ENCODE measurements at places on chromosomes 13 and 19. TPM values are rescaled to one million over a fixed set of nuclear protein-coding genes. Genes with fewer than 3 reads are reported as not detected.
A peak's percentile ranks its signal among the peaks of the same experiment; 100 is the strongest.

Gene LGALS4
- total RNA-seq, result 2.2 TPM

Gene ZNF675
- total RNA-seq, result 13.6 TPM

Gene IGFL2
- not detected for total RNA-seq

Gene OR7A5
- not detected for total RNA-seq

Gene SOX1
- total RNA-seq, result 0.10 TPM

Gene DZIP1
- total RNA-seq, result 0.16 TPM

Gene KLK3
- total RNA-seq, result not detected

Gene CAMSAP3
- total RNA-seq, result 0.38 TPM

Gene CASP14
- total RNA-seq, result not detected

GRCh38 chr19:35754370-35755130 lies 2.3 kb downstream of the HSPB6 start:
- DNase-seq, result no peak

- no peak for DNase-seq
Observed at GRCh38 chr13:20990910-20991525, 70.4 kb downstream of the LATS2 start.

DNA sequence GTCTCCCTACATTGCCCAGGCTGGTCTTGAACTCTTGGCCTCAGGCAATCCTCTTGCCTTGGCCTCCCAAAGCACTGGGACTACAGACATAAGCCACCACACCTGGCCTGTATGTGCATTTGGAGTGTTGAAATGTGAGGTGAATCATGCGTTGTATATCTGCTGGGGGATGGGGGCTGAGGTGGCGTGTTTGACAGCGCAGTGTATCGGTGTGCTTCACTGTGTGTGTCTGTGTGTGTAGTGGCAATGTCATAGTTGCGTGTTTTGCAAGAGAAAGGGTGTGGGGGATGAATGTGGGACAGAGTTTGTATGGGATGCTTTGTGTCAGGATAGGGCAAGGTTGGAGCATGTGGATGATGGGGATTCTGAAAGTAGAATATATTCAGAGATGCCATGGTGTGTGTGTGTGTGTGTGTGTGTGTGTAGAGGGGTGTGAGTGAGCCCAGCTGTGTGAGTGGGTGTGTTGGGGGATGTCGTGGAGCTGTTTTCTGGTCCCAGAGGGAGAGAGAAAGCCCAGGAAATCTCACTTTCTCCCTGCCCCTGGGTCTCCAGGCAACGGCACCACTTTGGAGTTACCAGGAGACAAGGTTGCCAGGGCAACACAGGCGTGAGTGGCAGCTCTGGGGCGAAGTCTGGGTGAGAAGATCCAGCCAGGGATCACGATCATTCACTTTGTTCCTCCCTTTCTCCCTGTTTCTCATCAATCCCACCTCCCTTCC lies 1.1 kb upstream of the SWSAP1 start:
- DNase-seq, result no peak

DNA sequence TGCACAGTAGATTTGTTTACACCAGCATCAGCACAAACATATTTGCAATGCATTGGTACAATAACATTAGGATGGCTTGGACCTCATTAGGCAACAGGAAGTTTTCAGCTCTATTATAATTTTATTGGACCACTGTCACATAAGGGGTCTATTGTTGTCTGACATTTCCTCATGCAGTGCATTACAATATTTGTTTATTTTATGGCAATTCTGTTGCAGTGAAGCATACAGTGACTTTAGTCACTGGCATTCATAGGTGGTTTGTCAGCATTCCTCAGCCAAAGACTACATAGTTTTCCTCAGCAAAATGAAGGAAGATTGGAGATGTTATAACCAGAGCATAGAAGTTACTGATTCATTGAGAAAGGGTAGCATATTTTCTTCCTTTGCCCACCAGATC lies 1732.9 kb downstream of the PCDH9 start:
- DNase-seq, result no peak

GRCh38 chr19:38596057-38596981 lies 21.4 kb downstream of the MAP4K1 start:
- DNase-seq, result peak; percentile 13

DNA sequence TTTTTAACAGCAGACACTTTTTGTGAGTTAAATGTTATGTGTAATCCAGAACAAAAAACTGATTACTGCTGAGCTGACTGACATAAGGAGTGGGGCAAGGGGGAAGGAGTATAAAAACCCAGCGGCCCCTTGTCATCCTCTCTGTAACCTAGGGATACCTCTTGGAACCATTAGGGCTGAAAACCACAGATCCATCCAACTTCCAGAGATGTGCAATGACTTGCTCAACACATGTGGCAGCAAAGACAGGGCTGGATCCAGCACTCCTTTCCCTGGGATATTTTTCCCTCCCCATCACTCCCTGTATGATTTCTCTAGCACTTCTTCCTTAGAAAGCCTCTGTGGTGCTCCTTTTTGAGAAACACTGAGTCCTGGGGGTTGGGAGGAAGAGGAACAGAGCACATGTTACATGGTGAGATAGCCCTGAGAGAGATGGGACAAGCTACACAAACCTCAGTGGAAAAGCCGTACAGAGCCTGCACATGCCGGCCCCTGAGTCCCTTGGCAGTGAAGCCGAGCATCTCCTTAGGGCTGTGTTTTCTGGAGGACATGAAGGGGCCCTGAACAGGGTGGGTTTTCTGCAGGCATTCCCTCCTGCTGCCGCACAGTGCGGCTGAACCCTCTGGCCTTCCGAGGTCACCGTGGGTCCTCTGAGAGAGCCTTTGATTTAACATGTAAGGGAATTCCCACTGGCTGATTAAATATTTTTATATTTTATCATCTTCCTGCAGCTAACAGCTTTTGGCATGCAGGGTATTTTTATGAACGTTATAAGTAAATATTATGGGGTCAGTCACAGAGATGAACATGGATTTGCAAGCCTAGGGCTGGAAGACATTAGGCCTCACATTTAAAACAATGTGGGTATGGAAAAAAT lies 219.9 kb downstream of the COG6 start:
- no peak for DNase-seq

DNA sequence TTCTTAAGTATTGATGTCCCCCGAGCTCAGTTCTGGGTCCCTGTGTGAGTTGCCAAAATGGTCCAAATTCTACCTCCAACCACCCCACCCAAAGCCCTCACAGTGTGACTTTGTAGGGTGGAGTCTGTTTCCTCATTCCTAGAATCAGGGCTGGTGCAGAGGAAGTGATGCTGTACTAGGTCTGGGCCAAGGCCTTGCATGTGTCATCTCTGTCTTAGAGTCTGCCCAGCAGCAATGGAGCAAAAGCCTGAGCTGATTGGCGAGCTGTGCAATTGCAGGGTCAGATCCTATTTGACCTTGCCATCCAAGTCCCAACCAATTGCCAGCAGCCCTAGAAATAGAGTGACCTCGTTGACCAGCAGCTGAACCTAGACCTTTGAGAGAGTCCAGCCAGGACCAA lies 97.0 kb upstream of the ANKRD10 start:
- no peak for DNase-seq

DNA sequence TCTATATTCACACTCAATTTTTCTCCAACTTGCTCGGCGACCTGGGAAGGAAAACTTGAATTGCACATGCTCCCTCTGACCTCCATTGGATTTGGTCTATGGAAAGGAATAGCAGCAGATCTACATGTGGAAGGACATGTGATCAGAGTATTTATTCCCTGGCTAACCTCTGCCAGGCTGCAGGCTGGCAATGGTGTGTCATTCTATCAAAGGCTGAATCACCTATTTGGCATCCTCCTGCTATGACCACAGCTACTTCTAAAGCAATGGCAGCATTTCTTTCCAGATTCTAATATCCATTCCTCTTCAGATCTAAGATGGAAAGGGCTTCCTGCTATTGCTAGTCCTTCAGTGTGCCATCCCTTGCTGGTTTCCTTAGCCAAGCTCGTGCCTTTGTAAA lies 144.3 kb upstream of the FREM2 start:
- DNase-seq, result no peak

- no peak for DNase-seq
Observed at GRCh38 chr19:19613506-19613905, 5.0 kb downstream of the PBX4 start.

- no peak for DNase-seq
Observed at GRCh38 chr19:41297628-41298347, 12.2 kb upstream of the CCDC97 start.

- no peak for DNase-seq
Observed at GRCh38 chr13:28510542-28510941, 15.6 kb upstream of the FLT1 start.

DNA sequence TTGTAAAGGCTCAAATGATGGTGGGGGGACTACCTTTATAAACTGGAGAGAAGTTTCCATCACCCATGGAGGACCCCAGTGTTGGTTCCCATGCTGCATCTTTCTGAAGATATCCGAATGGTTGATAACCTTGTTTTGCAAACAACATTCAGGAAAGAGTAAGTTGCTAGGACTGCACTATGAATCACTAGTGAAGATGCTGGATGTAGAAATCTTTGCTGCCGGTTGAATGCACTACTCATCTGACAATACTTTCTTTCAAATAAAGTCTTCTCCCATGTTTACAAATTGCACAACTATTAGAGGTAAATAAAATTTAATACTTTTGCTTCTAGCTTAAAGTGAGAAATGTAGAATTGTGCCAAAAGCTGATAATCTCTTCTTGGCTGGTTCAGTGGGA lies 198.4 kb upstream of the SLITRK6 start:
- no peak for DNase-seq

GRCh38 chr13:46321494-46322225 lies 65.4 kb downstream of the RUBCNL start:
- peak; percentile 65 for DNase-seq

DNA sequence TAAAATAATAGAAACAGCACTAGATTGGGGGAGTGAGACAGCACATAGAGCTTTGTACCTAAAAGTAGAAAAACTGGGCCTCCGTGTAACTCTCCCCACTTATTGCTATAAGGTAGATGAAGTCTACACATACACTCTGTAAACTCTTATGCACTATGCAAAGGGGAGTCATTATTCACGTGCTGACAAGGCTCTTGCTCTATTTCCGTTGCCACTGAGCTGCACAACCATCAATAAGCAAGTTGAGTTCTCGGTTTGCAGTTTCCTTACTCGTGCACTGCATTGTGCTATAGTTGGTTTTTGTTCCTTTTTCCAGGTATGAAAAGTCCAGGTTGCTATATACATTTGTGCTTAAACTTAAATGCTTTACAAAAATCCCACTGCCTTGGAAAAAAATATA lies 294.0 kb upstream of the DACH1 start:
- DNase-seq, result no peak

DNA sequence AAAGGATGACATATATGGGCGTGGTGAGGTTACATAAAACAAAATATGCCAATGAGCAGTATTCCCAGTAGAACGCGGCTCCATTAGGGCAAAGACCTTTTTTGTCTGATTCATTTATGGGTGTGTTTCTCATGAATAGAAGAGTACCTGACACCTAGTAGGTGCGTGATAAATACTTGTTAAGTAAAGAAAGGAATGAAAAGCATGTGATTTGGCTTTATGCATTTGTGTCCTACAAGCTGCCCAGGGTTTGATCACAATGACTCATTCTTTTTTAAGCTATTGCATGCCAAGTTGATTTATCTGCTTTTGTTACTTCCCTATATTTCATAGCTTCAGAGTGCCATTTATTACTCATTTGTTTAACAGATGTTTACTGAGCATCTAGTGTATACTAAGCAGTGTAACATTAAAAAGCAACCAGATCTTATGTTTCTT lies 19.1 kb upstream of the KCTD4 start:
- DNase-seq, result no peak

GRCh38 chr13:49464085-49464484 lies 20.0 kb downstream of the SETDB2 start:
- no peak for DNase-seq

DNA sequence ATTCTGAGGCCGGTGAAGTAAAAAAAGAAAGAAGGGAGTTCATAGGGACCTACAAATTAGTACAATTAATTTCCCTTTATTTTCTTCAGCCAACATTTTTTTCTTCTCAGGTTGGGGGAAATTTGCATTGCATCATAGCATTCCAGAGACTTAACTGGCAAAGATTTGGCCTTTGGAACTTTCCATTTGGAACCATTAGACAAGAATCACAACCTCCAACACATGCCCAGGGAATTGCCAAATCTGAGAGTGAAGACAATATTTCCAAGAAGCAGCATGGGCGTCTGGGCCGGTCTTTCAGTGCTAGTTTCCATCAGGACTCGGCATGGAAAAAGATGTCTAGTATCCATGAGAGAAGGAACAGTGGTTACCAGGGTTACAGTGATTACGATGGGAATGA lies 6.4 kb upstream of the ERCC5 start:
- DNase-seq, result no peak

DNA sequence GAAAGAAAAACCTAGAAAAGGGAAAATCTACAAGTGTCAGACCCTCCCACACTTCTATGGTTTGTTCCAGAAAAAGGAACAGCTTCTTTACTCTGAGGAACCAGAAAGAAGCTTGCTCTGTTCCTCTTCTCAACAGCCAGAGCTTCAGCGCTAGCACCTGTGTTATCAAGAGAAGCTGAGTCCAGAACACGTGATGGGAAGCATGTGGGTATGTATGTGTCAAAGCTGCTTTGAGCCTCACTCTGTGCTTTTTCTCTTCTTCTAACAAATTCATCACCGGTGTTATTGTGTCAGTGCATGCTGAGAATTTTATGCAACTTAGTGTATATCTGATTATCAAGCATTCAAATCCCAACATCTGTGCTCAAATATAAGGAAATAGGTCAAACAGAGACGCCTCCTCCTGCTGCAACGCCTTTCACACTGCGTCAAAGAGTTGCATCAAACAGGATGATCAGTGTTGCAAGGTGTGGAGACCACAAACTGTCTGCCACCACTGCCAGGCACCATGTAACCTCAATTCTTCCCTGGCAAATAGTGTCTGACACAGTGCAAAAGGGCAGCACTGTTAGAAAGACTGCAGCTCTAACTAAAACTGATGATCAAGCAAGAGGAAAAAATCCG lies 83.9 kb downstream of the LRRC63 start:
- peak; percentile 28 for DNase-seq

DNA sequence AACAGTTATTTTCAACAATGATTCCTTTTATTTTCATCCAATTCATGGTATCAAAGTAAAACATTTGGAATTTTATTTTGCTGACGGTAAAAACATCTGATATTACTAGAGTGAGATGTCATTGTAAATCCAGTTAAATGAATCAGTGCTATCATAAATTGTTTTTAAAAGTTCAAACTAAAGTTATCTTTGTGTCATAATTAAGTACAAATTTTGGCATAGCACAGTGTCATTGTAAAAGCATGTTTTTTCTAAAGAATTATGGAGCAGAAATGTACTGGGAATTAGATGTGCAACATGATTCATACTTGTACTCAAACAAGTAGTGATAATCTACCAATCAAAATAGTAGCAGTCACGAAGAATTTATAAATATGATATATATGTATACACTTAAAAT lies 92.8 kb downstream of the FAM216B start:
- no peak for DNase-seq

DNA sequence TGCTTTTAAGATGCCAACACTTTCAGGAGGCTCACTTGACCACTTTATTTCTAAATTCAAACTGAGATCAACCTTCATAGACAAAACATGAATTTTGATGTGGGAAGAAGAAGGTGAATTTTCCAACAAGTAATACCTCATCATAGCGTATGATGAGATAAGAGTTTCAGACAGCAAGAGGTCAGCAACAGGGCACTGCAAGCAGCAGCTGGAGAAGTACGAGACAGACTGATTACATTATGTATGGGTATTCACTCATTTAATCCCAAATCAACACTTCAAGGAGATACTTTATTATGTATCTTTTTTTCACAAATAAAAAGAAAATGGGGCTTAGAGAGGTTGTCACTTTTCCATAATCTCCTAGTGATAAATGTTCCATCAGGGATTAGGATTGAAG lies 389.8 kb downstream of the TBC1D4 start:
- no peak for DNase-seq

Measured in activated T-cell treated with anti-CD3 and anti-CD28 coated beads, Interleukin-2, amount 50 U/mL, for 4 hours (primary cell).